ENCODE measurements at places on chromosomes 4 and X. TPM values are rescaled to one million over a fixed set of nuclear protein-coding genes. Genes with fewer than 3 reads are reported as not detected.

DNA sequence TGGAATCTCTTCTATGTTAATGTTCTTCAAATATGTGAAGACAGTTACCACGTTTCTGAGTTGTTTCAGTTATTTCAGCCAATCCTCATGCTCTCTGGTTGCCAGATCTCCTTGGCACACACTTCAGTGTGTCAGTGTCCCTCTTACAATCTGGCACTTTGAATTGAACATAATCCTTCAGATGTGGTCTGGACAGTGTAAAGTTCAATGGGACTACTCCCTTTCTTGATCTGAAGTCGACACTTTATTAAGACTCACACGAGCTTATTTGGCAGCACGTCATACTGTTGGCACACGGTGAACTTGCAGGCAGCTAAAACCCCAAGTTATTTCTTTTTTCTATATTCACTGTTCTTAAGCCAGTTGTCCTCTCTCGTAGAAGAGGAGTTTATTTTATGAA lies 28.2 kb downstream of the ARSJ start:
- H3K27ac ChIP-seq: no peak overlapping the region
- peaks cover 5% of the 10 kb centered on the region for H3K27me3 ChIP-seq
- DNase-seq: no peak
- H3K36me3 ChIP-seq: no peaks in the 10 kb centered on the region
- H3K4me1 ChIP-seq: no peaks in the 10 kb centered on the region

The HERC6 gene
- 10.9 TPM for total RNA-seq

DNA sequence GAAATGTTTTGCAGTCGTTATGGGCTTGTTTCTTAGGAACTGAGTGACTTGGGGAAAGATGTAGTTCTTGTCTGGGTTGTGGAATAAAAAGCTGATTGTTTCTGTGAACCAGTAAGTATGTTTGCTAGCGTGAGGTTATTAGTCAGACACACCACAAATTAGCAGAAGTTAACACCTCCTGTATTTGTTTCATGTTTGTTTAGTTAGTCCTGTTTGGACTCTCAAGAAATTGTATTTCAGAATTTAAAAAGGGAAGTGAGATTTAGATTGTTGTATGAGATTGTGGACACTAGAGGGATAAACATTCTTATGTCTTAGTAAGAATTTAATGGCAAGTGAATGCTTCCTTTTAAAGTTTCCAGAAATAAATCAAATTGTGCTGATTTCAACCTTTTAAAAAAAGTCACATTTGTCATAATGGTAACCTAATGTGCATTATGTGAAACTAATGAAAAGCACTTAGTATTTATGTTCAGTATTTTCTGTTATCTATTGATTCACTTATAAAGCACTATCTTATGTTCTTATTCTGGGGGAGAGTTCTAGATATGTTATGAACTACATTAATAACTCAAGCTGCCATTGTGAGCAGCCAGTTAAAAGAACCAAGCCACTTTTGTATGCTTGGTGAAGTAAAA lies 25.6 kb downstream of the ATP10D start:
- H3K27me3 ChIP-seq: no peaks in the 10 kb centered on the region
- H3K36me3 ChIP-seq: peaks cover 7% of the 10 kb centered on the region

- H3K4me3 ChIP-seq: no peak overlapping the region
- H3K27me3 ChIP-seq: no peaks in the 10 kb centered on the region
- DNase-seq: no peak
- no peaks in the 10 kb centered on the region for H3K36me3 ChIP-seq
- H3K4me1 ChIP-seq: no peaks in the 10 kb centered on the region
- H3K27ac ChIP-seq: no peak overlapping the region
These were observed 50.2 kb downstream of the SMAD1 start for GRCh38 chr4:145531859-145532258.
